ENCODE measurements at places on chromosomes 5 and 9.

DNA sequence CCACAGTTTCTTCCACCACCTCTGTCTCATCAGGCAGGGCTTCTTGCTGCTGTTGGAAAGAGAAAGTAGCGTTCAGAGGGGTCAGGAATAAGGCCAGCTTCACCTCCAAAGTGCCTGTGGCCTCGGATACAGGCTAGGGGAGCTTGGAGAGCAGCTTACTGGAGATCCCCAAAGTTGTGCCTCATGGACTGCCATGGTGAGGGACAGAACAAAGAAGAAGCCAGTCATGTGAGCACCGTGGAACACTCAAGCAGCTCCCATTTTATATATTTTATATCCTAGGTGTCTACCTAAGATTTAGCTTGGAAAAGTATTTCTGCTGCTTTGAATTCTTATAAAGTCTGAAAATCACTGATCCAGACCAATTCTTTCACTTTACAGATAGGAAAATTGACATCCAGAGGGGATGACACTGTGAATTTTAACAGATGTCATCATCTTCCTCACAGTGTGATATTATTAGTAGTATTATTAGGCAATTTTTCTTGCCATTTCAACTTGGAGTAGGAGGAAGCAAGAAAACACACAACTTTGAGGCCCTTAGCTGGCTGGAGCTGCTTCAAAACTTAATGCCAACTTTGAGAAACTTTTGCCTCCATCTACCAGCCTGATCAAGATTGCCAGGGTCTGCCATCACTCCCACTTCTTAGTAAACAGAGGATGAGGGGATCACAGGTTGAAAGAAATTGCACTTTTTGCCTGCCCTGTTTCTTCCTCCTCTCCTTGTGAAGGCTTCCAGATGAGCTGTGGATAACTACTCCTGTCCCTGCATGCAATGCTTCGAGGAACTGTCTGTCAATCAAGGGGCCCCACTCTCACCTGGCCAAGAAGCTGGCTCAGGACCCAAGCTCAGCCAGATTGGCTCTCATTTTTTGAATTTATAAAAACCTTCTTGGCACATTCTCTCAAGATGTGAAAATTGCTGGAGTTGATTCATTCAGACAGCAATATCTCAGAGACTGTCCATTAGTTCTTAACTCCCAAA, 11.8 kb downstream of the SPARC start:
- DNase-seq = no peak

DNA sequence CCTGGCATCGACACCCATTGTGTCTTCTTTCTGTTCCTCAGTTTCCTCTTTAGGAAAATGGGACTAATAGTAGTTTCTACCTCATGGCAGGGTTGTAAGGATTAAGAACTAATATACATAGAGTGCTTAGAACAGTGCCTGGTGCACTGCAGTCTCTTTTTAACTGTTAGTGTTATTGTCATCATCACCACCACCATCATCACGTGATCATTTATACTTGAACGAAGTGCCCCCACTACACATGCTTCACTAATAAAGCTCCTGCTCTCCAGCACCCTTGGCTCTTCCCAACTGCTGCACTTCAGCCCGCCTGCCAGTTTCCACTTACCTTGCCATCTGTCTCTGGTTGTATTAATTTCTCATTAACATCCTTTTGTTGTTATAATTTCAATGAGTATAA, 35.8 kb upstream of the MAST4 start:
- DNase-seq = no peak

DNA sequence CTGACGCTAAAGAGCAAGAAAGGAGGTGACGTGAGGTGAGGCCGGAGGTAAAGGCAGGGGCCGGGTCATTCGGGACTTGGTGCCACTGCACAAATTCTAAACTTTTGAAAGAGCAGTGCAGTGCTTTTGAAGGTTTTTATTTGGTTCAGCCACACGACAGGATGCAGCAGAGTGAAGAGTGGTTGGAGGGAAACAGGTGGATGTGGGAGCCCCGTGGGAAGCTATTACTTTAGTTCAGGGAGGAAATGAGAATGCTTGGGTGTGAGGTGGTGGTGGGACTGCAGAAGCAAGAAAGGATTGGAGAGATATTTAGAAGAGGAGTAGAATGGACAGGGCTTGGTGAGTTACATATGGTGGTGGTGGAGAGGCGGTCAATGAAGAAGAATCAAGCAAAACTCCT, 64.7 kb upstream of the ITGA2 start:
- DNase-seq = no peak

DNA sequence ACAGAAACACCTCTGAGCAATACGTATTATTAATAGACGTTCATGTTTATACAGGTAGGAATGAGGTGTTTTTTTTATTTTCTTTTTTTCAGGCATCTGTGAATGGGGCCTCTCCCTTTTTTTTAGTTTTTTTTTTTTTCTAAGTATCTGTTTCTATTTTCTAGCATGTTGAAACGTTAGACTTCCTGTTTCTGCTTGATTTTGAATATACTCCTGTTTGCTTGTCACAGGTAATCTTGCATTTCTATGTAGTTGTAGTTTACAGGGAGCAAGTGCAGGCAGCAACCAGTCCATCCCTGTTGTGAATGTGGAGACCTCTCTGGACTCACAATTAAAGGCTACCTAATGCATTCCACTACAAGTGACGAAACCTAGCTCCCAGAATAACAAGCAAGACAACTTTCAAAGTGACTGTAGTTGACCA, 22.8 kb upstream of the TNFAIP8 start:
- no peak for DNase-seq

- DNase-seq = no peak
These were observed 35.3 kb upstream of the JMY start for GRCh38 chr5:79200573-79201183.

- no peak for DNase-seq
These were observed 24.3 kb upstream of the FAT2 start for GRCh38 chr5:151615431-151615830.

GRCh38 chr5:156339139-156339841, 12.3 kb downstream of the SGCD start:
- no peak for DNase-seq

DNA sequence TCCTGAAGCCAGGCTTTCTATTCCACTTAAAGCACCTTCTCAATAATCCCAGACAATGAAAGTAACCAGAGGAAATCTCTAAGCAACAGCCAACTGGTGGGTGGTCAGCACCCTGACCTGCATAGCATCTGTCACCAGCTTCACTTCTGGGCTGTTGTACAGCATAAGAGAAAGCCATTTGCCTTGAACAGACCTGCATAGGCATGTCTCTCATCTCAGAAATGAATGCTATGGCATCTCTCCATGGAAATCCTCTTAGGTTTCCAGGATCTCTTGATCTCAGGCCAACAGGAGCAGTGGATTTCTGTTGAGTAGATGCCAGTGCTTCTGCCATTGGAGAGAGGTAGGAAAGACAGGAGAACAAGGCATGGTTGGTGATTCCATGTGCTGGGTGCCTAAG, 213.6 kb downstream of the GRIA1 start:
- no peak for DNase-seq

DNA sequence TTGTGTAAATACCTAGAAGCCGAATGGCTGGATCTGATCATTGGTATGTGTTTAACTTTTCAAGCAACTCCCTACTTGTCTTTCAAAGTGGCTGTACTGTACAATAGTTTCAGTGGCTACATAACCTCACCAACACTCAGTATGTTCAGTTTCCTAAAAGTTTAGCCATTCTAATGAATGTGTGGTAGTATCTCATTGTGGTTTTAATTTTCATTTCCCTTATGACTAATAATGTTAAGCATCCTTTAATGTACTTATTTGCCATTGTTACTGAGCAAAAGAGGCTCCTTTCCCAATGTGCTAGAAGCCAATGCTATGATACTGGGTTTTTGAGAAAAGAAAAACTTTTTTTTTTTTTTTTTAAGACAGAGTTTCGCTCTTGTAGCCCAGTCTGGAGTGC, 27.8 kb upstream of the ALDOB start:
- no peak for DNase-seq

Measured in stimulated activated CD4-positive, alpha-beta T cell treated with anti-CD3 and anti-CD28 coated beads, Interleukin-15, amount 100 ng/mL, for 1 hour (primary cell).